Endothelial cell of coronary artery (primary cell): ENCODE measurements at places on chromosomes 3 and 15. TPM values are rescaled to one million over a fixed set of nuclear protein-coding genes. Genes with fewer than 3 reads are reported as not detected.

TKT gene
- total RNA-seq = 256 and 448 TPM in 2 replicates

CLDN16 gene
- under 0.01 TPM in 2 replicates for total RNA-seq

NLGN1 gene
- 29.4 and 32.2 TPM in 2 replicates for total RNA-seq

ARPP21 gene
- total RNA-seq = 0.18 TPM in 1 of 2 replicates, not detected in the other

GRK7 gene
- under 0.01 TPM in 1 of 2 replicates, not detected in the other for total RNA-seq

POLQ gene
- total RNA-seq = 4.0 and 6.8 TPM in 2 replicates

ZDHHC19 gene
- total RNA-seq = not detected in 2 replicates

SLCO2A1 gene
- total RNA-seq = 0.72 and 2.3 TPM in 2 replicates

CCDC54 gene
- not detected in 2 replicates for total RNA-seq

FOXB1 gene
- not detected in 2 replicates for total RNA-seq

COL6A5 gene
- not detected in 2 replicates for total RNA-seq

MUC20 gene
- total RNA-seq = 0.09 TPM in 1 of 2 replicates, not detected in the other

CPLX3 gene
- not detected in 2 replicates for total RNA-seq

ZNF385D gene
- total RNA-seq = 0.27 and 0.38 TPM in 2 replicates

IQGAP1 gene
- 206 and 279 TPM in 2 replicates for total RNA-seq

PARP6 gene
- 9.8 and 16.5 TPM in 2 replicates for total RNA-seq

P2RY1 gene
- 0.38 and 1.5 TPM in 2 replicates for total RNA-seq

CCRL2 gene
- 4.7 and 4.9 TPM in 2 replicates for total RNA-seq

DUOX2 gene
- total RNA-seq = not detected in 2 replicates

IL17RE gene
- total RNA-seq = 0.18 and 0.19 TPM in 2 replicates

GOLGA8G gene
- total RNA-seq = not detected in 2 replicates

ZNF660 gene
- 0.63 and 1.8 TPM in 2 replicates for total RNA-seq

HRH1 gene
- total RNA-seq = 11.7 and 24.4 TPM in 2 replicates

ANKRD63 gene
- 0.09 TPM in 2 replicates for total RNA-seq

HESX1 gene
- total RNA-seq = 0.18 and 0.19 TPM in 2 replicates

MAPKAPK3 gene
- 16.8 and 19.8 TPM in 2 replicates for total RNA-seq

GABRR3 gene
- not detected in 2 replicates for total RNA-seq

FRMD5 gene
- 11.7 and 27.5 TPM in 2 replicates for total RNA-seq

CSTA gene
- total RNA-seq = 0.66 TPM in 1 of 2 replicates, not detected in the other

VEPH1 gene
- total RNA-seq = 107 and 173 TPM in 2 replicates

GPR171 gene
- total RNA-seq = not detected in 2 replicates

PCLAF gene
- total RNA-seq = 8.1 and 13.5 TPM in 2 replicates

ESYT3 gene
- total RNA-seq = under 0.01 and 0.09 TPM in 2 replicates

CXCR6 gene
- total RNA-seq = not detected in 2 replicates

GNAI2 gene
- total RNA-seq = 572 and 692 TPM in 2 replicates
